Endothelial cell of coronary artery (primary cell): ENCODE measurements at places on chromosomes 12 and 14. TPM values are rescaled to one million over a fixed set of nuclear protein-coding genes. Genes with fewer than 3 reads are reported as not detected.

The LYSET gene
- total RNA-seq = 8.9 and 9.0 TPM in 2 replicates

The OTX2 gene
- not detected in 2 replicates for total RNA-seq

The PLBD1 gene
- 0.09 TPM in 2 replicates for total RNA-seq

The CDKN1B gene
- 33.8 and 36.3 TPM in 2 replicates for total RNA-seq

The EFS gene
- total RNA-seq = 0.94 TPM in 1 of 2 replicates, not detected in the other

The HELB gene
- 1.3 TPM in 2 replicates for total RNA-seq

The DACT1 gene
- 0.18 and 2.0 TPM in 2 replicates for total RNA-seq

The CSRNP2 gene
- total RNA-seq = 16.2 and 18.7 TPM in 2 replicates

The PKP2 gene
- 5.9 and 14.1 TPM in 2 replicates for total RNA-seq

The PACS2 gene
- 49.5 and 71.0 TPM in 2 replicates for total RNA-seq

The CPSF2 gene
- total RNA-seq = 36.0 and 45.4 TPM in 2 replicates

The PSMC6 gene
- 100 and 101 TPM in 2 replicates for total RNA-seq

The NINJ2 gene
- 0.28 and 0.90 TPM in 2 replicates for total RNA-seq

The CCDC38 gene
- not detected in 2 replicates for total RNA-seq

The SLC35E3 gene
- 3.2 and 4.9 TPM in 2 replicates for total RNA-seq

The CELA1 gene
- not detected in 2 replicates for total RNA-seq

The GMFB gene
- total RNA-seq = 54.3 and 55.0 TPM in 2 replicates

The CLEC4D gene
- not detected in 2 replicates for total RNA-seq

The PPP1R1A gene
- not detected in 2 replicates for total RNA-seq

The DBX2 gene
- total RNA-seq = not detected in 2 replicates

The COX8C gene
- not detected in 2 replicates for total RNA-seq

The RNU4-1 gene
- 118 and 465 TPM in 2 replicates for total RNA-seq

The CLEC2A gene
- not detected in 2 replicates for total RNA-seq

The NTS gene
- not detected in 2 replicates for total RNA-seq

The SCN8A gene
- 5.7 and 16.6 TPM in 2 replicates for total RNA-seq

The AKAP6 gene
- 0.36 and 0.56 TPM in 2 replicates for total RNA-seq

The SIX6 gene
- total RNA-seq = not detected in 2 replicates

The FIGNL2 gene
- 0.18 and 0.19 TPM in 2 replicates for total RNA-seq

The LUM gene
- total RNA-seq = 0.18 and 1.2 TPM in 2 replicates

The OR6S1 gene
- total RNA-seq = not detected in 2 replicates

The KCNC2 gene
- total RNA-seq = not detected in 2 replicates

The TNFAIP2 gene
- 27.3 and 37.9 TPM in 2 replicates for total RNA-seq

The POTEG gene
- total RNA-seq = not detected in 2 replicates

The KRT75 gene
- total RNA-seq = not detected in 2 replicates

The CLEC1B gene
- not detected in 2 replicates for total RNA-seq

The REM2 gene
- total RNA-seq = 0.09 TPM in 2 replicates

The BATF gene
- total RNA-seq = 0.66 TPM in 1 of 2 replicates, not detected in the other

The CCDC198 gene
- total RNA-seq = not detected in 2 replicates
